ENCODE measurements at places on chromosomes 6 and 20. TPM values are rescaled to one million over a fixed set of nuclear protein-coding genes. Genes with fewer than 3 reads are reported as not detected.

DNA sequence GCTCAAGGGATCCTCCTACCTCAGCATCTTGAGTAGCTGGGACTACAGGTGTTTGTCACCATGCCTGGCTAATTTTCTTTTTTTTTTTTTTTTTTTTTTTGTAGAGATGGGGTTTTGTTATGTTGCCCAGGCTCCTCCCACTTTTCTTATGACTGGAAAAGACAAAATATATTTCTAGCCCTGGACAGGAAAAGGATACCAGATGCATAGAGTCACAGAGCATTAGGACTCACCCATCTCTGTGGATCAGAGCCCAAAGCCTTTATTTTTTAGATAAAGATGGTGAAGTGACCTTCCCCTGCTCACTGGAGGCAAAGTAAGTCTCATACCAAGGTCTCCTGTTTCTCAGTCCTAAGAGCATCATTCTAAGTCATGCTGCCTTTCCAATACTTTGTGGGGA is 3.4 kb downstream of the TRIM10 start:
- no peak for DNase-seq

GRCh38 chr6:165846123-165846966 is 183.3 kb upstream of the PDE10A start:
- no peak for DNase-seq

C20orf202 gene
- total RNA-seq: 0.99 TPM

MYT1 gene
- 6.1 TPM for total RNA-seq

VIP gene
- 0.66 TPM for total RNA-seq

- no peak for DNase-seq
These were observed 7.6 kb downstream of the MYL9 start for GRCh38 chr20:36548704-36549627.

DNA sequence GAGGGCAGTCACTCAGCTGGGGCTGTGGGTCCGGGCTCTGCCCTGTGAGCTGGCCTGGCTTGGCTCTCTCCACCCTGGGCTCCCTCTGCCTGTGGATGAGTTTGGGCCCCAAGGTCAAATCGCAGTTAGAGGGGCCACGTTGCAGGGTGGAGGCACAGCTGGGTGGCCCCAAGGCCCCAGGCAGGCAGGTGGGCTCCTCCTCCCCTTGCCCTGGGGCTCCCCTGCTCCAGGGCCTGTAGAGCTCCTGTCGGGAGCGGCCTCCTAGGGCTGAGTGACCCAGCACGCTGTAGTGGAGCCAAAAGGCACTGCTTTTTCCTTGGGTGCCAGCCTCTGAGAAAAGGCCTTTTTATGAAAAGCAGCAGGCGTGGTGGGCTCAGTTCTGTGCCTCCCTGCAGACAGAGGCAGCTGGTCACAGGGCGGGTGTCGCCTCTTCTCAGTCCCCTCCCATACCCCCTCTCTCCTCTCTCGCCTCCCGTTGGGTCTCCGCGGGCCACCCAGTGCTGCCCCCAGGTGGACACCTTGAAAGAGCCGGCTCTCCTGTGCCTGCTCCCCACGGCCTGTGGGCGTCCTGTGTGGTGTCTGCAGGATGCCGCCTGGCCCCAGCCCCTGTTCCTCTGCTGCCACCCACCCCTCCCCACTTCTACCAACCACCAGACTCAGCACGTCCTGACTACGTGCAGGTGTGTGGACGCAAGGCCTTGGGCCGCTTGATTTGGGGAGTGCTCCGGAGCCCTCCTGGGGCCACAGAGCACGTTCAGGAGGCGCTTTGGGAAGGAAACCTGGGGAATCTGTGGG is 13.2 kb downstream of the SS18L1 start:
- DNase-seq: no peak

GRCh38 chr6:113182370-113183141 is 674.6 kb upstream of the MARCKS start:
- no peak for DNase-seq

DNA sequence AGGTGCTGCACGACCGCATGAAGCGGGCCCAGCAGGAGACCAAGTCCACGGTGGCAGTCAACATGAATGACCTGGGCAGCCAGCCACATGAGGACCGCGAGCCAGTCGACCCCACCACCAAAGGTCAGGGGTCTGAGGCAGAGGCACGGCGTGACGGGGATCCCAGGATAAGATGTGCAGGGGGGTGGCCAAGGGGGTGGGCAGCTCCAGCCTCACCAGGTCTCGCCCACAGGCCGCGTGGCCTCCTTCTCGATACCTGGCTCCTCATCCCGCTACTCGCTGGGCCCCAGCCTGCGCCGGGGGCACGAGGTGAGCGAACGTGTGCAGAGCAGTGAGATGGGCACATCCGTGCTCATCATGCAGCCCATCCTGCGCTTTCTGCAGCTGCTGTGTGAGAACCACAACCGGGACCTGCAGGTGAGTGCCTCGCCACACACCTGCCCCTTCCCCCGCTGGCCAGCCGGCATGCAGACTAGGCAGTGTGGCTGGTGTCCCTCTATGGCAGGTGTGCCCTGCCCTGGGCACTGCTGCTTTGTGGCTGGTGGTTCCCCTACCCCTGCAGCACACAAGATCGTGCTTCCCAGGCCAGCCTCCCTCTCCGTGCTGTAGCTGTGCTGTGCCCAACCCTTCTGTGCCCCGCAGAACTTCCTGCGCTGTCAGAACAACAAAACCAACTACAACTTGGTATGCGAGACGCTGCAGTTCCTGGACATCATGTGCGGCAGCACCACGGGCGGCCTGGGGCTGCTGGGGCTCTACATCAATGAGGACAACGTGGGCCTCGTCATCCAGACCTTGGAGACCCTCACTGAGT is 25.9 kb downstream of the UQCC2 start:
- no peak for DNase-seq

- peak; percentile 29 for DNase-seq
These were observed 185.1 kb upstream of the HDDC2 start for GRCh38 chr6:125486881-125487280.

DACT2 gene
- total RNA-seq: 5.7 TPM

CASS4 gene
- total RNA-seq: 1.3 TPM

DNA sequence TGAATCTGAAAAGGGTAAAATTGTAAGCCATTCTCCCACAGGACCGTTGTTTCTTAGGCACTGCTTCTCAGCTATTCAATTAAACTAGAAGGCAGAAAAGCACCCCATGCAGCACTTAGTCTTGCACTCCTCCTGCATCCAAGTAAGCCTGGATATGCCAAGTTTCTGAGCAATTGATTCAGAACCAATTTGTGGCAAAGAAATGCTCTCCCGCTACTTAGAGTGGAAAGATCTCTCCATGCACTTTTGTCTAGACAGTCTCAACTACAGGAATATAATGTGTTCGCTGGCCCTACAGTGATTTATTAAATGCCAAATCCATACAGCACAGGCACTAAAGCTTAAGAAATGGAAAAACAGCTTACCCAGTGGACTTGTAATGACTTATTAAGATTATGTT is 338.5 kb downstream of the HACE1 start:
- DNase-seq: peak; percentile 24

GRCh38 chr6:169887529-169888140 is 136.2 kb downstream of the ERMARD start:
- DNase-seq: no peak

DNA sequence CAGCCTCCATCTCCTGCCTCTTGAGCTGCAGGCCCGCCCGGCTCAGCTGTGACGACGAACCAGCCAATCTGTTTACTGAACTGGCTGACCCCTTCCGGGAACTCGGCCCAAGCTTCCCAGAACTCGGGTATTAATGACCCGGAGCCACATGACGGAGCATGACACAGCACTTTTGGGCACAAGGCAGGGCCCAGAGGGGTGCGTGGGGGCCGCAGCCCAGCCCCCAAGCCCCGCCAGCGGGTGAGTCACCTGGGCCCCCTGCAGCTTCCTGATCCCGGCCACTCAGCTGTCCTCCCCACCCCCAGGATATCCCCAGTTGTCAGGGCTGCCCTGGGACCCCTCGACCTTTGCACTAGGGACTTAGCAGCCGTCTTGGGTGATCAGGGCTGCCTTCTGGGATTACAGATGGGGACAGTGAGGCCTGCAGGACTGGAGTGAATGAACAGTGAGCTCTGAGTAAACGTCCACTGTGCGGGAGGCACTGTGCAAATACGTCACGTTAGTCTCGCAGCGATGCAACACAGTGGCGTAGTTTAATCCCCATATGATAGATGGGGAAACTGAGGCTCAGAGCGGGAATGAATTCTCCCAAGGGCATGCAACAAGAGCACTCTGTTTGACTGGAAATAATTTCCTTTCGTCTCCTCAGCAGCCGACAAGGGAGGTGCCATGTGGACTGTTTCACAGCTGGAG is 102.1 kb downstream of the CEBPB start:
- no peak for DNase-seq

GRCh38 chr6:109718991-109719390 is 27.9 kb downstream of the FIG4 start:
- no peak for DNase-seq

PGC gene
- total RNA-seq: not detected

DNA sequence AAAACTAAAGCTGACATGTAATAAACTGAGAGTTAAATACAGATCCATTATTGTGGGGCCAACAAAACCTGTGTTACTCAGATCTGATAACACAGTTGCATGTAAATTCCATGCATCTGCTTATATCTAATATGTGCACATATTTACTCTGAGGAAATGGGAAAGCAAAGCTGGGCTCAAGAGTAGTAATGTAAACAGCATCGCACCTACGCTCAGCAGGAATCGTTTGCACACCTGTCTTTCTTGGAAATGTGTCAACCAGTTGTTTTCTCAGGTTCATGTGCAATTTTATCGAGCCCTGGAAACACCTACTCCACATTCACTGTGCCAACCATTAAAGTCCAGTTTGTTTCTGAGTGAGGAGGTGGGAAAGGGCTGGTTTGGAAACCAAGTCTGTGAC is 80.3 kb upstream of the CNKSR3 start:
- peak; percentile 21 for DNase-seq

DNA sequence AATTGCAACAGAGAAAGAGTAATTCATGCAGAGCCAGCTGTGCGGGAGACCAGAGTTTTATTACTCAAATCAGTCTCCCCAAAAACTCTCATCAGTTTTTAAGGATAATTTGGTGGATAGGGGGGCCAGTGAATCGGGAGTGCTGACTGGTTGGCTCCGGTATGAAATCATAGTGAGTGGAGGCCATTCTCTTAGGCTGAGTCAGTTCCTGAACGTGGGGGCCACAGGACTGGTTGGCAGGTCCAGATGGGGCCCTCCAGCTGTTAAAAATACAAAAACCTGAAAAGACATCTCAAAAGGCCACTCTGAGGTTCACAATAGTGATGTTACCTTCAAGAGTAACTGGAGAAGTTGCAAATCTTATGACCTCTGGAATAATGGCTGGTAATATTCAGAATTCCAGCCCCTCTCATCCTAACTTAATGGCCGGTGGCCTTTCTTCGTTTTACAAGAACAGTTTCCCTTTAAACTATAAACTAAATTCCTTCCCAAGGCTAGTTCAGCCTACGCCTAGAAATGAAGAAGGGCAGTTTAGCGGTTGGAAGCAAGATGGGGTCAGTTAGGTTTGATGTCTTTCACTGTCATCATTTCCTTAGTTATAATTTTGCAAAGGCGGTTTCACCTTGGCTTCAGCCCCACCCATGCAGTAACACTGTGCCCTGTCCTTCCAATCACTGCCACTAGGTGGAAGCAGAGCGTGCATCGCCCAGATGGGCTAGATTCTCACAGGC is 6.8 kb upstream of the MICA start:
- DNase-seq: peak; percentile 73

DNAJC5 gene
- 80.6 TPM for total RNA-seq

DNA sequence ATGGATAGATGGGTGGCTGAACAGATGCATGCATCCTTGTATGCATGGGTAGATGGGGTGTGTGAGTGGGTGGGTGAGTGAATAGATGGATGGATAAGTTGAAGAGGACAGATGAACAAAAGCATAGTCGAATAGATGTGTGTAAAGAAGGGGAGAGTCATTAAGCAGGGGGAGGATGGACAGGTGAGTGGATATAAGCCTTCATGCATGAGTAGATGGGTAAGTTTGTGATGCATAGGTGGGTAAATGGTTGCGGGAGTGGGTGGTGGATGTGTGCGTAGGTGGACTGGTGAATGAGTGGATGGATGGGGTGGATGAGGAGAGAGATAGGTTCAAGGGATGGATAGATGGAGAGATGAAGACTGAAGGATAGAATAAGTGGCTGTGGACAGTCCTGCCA is 29.6 kb downstream of the HLA-DPB1 start:
- DNase-seq: no peak

GRCh38 chr6:129552413-129552812 is 157.6 kb downstream of the ARHGAP18 start:
- no peak for DNase-seq

- no peak for DNase-seq
These were observed 31.9 kb downstream of the HIVEP2 start for GRCh38 chr6:142913036-142913510.

DNA sequence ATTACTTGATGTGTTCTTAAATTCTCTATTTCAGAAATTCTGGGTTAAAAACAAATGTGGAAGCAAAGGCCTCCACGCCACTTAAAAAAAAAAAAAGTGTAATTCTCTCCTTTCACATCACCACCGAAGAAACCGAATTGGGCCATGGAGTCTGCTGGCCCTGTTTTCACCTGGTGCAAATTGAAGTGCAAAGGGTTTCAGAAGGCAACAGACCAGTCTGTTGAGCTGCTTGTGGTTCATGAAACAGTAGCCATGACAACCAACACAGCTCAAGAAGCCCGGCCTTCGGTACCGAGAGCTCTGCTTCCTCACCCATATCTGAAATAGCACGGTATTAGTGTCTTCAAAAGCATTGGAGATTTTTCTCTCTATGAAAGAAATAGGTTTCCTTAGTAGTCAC is 63.1 kb downstream of the GMPR start:
- peak; percentile 54 for DNase-seq

KIAA0408 gene
- 17.6 TPM for total RNA-seq

PSORS1C2 gene
- total RNA-seq: not detected

GRCh38 chr6:115000736-115001135 is 657.9 kb upstream of the HS3ST5 start:
- DNase-seq: no peak

GRCh38 chr6:125356884-125357283 is 55.1 kb upstream of the HDDC2 start:
- no peak for DNase-seq

QKI gene
- total RNA-seq: 544 TPM

GRCh38 chr20:20930500-20930899 is 175.7 kb downstream of the LINC00237 start:
- DNase-seq: no peak

SSTR4 gene
- 0.33 TPM for total RNA-seq

- DNase-seq: peak; percentile 66
These were observed 309 bp upstream of the AIG1 start for GRCh38 chr6:143060354-143060805.
